SHP77 treated with DMSO at 0.1 percent for 48 hours (cell line): ENCODE measurements at places on chromosomes 16 and 17.

DNA sequence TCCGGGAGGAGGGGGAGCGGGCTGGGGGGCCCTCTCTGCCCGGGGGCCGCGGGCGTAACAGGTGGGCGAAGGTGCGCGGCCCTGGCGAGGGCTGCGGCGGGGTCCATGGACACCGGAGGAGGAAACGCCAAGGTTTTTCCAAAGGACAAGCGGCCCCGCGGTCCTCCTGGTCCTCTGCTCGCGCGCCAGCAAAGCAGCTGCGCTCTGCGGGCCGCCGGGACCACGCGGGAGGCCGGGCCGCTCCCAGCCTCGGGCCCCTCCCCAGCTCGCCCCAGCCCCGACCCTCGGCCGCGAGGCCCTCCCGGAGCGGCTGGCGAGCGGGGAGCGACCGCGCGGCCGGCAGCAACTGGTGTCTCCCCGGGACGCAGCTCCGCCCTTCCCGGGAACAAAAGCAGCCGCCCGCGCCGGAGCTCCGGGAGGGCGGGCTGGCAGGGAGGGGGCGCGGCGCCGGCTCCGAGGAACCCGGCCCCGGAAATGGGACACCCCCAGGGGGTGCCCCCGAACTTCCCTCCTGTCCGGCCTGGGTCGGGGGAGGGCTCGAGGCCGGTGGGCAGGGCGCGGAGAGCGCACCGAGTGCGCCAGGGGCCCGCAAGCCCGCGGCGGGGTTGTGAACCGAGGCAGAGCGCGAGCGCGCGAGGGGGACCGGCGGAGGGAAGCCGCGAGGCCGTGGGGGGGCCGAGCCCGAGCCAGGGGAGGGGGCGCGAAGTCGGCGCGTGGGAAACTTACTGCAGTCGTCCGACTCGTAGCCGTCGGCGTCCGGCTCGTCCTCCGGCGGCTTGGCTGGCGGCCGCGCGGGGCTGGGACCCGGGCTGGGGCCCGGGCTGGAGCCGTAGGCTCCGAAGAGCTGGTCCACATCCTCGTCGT lies 837 bp downstream of the DOC2B start:
- no peak for DNase-seq

GRCh38 chr17:57909551-57909950 lies 45.7 kb downstream of the CUEDC1 start:
- no peak for DNase-seq

- DNase-seq = no peak
Observed at GRCh38 chr16:4612474-4612931, 2.2 kb downstream of the UBALD1 start.

DNA sequence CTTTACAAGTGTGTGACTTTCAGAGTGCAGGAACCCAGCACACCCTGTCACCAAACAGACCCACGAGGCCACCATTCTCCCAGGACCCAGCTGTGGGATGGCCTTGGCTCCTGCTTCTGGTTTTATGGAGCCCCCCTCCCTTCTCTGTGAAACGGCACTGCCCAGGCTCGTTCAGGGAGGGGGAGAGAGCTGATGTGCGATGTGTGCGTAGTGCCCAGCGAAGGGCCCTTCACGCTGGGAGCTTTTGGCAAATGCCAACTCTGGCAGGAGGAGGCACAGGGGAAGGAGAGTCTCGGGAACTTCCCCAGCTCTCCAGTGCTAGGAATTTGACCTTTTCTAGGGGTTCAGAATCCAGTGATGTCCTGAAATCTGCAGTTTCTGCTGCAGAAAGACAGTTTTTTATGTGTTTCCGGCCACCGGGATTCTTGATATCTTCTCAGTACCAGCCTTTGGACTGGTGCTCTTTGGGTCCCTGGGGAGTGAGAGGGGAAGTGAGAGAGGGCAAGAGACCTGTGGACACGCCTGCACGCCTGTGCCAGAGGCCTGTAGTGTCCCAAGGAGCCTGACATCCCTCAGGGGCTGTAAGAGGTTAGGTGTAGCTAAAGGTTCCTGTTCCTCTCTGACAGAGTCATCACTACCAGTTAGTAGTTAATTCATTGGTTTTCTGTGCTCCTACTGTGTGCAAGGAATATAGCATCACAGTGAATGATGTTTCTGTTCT lies 45.1 kb downstream of the CMIP start:
- DNase-seq = no peak

GRCh38 chr17:67068999-67069398 lies 24.6 kb downstream of the CACNG1 start:
- DNase-seq = no peak

DNA sequence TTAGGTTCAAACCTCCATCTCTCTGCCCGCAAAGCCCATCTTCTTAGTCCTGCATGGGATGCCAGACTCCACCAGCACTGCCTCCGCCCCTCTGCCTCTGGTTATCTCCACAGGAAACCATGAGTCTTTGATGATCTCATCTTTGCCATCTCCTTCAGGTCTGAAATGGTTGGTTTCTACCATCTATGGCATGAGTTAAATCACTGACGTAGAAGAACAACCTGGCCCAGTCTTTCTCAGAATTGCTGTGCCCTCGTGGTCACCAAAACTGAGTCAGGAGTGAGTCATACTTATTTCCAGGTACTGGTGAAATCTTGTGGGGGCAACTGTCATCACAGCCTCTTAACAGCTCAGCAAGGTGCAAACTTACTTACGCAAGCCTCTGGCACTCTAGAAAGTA lies 468.7 kb upstream of the C16orf82 start:
- no peak for DNase-seq

- no peak for DNase-seq
Observed at GRCh38 chr16:24523569-24523968, 15.8 kb upstream of the RBBP6 start.

- peak; percentile 2 for DNase-seq
Observed at GRCh38 chr16:80718480-80719220, 85.7 kb downstream of the CDYL2 start.
